ENCODE measurements at places on chromosomes 3 and 15.

DNA sequence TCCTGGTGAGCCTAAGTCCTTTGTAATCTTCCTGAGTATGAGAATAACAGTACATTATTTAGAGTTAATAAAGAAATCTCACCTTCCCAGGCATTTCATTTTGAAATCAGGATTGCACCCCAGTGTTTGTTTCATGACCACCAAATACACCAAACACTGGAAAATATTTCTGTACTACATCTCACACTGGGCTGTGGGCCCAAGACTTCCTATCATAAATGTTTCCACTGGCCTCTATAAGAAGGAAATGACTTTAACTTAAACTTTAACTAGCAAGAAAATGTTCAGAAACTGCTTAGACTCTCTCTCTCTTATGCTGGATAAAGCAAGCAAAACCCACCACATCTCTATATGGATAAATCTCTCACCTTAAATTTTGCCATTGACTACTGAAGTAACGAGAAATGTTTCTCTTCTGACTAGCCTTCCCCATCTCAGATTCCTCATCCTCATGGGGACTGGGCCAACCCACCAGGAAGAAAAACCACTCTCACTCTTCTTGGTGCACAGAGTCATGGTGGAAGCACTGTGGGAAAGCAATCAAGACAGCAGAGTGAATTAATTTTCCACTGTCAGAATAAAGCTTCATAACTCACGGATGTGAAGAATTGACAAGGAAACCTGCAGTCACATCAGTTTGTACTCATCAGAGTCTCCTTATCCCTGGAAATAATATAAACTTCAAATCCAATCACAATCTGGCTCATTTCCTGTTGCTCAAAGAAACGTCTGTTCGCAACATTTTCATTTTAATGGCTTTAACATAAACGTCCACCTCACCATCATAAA, 859.6 kb downstream of the EPHA3 start:
- no peak for DNase-seq

DNA sequence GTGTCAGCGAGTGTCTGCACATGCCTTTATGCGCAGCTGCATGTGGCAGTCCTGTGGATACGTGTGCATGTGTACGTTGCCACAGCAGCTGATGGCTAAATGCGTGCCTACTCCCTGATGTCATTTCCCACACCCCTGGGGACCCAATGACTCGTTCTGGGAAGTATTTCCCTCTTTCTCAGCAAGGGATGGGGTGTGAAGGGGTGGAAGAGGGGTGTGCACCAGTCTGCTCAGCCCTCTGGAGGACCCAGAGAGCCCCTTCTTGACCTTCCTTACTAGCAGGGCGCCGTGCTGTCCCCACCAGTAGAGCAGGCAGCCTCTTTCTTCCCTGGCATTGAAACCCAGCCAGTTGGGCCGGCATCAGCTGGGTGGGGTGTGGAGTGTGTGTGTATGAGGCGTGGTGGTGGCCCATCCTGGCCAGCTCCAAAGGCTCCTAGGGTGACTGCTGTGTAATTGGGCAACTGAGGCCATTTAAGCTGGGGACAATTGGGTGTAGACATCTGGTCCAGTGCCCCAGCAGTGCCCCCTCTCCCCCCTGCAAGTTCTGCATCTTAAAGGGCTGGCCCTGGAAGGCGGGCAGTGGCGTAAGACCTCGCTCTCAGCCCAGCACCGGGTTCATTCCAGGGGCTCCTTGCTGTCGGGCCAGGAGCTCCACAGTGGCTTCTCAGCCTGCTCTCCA, 19.2 kb downstream of the SNX33 start:
- DNase-seq = no peak

- no peak for DNase-seq
Measured at GRCh38 chr3:37988931-37989525, 1.6 kb upstream of the VILL start.

- no peak for DNase-seq
Measured at GRCh38 chr3:52350981-52351761, 35.1 kb downstream of the DNAH1 start.

DNA sequence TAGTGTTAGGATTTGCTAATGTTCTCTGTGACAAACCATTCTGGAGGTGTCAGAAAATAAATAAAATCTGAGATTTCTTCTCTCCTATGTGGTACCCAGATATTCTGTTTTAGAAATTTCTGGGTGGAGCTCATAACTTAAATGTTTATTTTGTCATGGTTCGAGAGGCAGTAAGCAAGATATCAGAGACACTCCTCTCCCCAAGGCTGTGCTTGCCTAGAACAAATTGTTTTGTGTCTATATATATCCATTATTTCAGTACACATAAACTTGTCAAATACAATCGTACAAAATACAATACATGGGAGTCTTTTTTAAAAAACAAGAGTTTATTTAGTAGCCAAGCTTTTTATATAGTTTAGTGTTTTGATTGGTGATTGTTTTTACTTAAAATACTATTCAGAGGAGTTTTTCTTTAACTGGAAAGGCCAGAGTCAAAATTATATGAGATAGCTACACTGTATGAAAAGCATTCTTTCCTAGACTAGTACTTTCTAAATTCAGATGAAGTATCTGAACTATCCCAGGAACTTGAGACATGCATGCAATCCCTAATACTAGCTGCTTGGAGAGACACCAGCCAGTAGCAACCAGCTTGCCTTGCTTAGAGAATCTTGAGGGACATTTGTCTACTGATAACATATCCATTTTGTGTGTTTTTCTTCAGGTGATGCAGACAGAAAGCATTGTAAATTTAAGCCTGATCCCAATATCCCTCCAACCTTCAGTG, 4.7 kb downstream of the EXOG start:
- no peak for DNase-seq

GRCh38 chr3:3212781-3213440, 33.4 kb upstream of the CRBN start:
- no peak for DNase-seq

DNA sequence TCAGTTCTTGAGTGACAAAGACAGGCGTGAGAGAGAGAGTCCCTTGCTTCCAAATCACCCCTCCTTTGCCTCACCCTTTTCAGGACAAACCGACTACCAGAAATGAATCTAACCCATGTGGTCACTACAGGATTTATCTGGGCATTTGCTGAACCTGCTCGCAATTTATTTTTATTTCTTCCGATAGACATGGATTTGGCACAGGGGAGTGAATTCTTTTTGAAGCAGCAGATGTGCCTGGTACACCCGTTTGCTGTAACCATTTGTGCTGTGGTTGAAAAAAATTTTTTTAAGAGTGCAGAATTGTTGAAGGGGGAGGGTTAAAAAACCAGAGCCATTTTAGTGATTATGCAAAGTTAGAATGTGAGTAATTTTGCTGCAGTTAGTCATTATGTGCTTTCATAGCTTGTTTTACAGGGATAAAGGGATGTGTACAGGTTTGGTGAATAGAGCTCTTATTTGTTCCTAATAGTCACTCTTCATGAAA, 442.0 kb downstream of the LPP start:
- no peak for DNase-seq

- DNase-seq = no peak
Measured at GRCh38 chr3:153783741-153784480, 337.3 kb upstream of the ARHGEF26 start.

- DNase-seq = no peak
Measured at GRCh38 chr3:52527039-52527731, 6.5 kb downstream of the NT5DC2 start.

DNA sequence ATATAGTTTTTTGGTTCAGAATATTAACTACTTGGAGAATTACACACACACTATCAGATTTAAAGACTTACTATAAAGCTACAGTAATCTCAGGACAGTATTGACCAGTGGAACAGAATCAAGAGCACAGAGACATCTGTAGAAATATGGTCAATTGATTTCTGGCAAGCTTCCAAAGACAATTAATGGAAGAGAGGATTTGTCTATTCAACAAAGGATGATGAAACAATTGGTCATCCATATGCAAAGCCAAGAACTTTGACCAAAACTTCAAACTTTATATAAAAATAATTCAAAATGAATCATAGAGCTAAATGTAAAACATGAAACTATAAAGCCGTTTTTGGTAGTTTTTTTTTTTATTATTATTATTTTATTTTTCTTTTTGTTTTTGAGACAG, 29.8 kb upstream of the MB21D2 start:
- DNase-seq = no peak

GRCh38 chr15:85049805-85050204, 68.1 kb downstream of the PDE8A start:
- DNase-seq = no peak

GRCh38 chr3:88000853-88001252, 58.0 kb downstream of the CGGBP1 start:
- no peak for DNase-seq

GRCh38 chr3:164879201-164879600, 199.1 kb downstream of the SI start:
- DNase-seq = no peak

DNA sequence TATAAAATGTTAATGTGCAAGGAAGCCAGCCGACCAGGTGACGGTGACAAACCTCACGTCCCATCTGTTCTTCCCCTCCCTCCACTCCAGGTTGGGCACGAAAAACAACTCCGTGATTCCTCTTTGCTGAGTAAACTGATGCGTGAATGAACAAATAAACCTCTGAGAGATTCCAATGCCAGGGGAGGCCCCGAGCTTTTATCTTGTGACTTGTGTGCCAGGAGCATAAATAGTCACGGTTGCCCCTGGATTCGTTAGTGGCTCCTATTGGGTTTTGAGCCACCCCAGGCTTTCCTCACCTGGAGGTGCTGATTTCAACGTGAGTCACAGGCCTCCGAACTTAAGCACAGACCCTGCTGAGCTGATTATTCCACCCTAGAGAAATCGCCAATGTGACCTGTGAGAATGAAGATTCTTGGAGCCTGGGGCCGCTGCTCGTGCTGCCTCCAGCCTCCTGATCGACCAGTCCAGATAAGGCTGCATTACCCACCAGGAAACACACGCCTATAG, 119.2 kb downstream of the SHQ1 start:
- DNase-seq = no peak

- peak; percentile 19 for DNase-seq
Measured at GRCh38 chr3:45958321-45958791, 15.1 kb downstream of the CXCR6 start.

- DNase-seq = no peak
Measured at GRCh38 chr3:41126472-41126871, 72.8 kb upstream of the CTNNB1 start.

- DNase-seq = no peak
Measured at GRCh38 chr3:45608885-45609284, 14.3 kb downstream of the LIMD1 start.

GRCh38 chr3:32224016-32224516, 14.4 kb upstream of the CMTM8 start:
- no peak for DNase-seq

DNA sequence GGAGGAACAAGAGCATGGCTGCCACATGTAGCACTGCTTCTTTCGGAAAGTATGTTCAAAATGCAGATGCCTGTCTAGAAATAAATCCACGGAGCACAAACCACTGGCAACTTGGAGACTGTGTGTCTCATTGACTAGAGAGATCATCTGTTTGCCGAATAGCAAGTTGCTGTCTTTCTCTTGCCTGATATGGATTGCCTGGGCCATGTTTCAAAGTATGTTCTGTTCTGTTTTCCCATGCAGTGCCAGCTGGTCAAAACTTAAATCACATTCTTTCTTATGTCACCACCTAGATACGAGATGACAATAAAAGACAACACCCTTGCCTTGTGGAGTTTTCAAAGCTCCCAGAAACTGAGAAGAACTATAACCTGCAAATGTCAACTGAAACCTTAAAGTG, 318.9 kb downstream of the RYR3 start:
- no peak for DNase-seq

DNA sequence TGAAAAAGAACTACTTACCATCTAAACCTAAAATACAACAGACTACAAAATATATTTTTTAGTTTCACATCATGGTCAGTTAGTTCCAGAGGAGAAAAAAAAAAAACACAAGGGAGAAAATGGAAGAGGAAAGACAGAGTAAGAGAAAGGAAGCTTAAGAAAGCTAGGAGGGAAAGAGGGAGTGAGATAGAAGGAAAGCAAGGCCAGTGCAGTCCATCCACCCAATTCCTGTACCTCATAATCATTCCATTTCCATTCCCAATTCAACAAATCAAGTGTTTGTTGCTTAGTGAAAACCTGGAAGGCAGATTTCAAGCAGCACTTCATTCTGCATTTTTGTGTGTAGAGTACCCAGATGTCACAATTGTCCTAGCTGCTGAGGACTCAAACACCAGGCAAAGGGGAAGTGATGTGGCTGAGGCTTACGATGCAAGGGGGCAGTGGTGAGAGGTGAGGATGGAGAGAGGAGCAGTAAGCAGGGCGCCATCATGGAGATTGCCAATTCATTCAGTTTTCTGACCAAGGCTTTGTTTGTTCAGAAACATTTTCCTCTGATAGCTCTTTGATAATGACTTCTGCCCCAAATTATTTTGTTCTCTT, 83.6 kb upstream of the GSK3B start:
- no peak for DNase-seq

DNA sequence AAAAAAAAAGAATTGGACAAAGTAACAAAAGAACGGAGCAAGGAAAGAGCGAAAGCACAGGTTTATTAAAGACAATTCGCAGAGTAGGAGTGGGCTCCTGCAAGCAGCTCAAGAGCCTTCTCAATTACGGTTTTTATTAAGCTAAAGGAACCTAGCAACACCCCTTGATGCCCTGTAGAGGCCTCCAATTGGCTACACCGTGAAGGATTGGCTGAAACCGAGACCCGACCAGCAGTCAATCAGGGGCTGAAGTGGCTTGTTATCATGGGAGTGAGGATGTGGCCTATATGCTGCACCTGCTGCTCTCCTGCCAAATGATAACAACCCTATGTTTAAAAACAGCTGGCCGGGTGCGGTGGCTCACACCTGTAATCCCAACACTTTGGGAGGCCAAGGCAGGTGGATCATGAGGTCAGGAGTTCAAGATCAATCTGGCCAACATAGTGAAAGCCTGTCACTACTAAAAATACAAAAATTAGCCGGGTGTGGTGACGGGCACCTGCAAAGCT, 20.4 kb upstream of the AP3B2 start:
- no peak for DNase-seq

DNA sequence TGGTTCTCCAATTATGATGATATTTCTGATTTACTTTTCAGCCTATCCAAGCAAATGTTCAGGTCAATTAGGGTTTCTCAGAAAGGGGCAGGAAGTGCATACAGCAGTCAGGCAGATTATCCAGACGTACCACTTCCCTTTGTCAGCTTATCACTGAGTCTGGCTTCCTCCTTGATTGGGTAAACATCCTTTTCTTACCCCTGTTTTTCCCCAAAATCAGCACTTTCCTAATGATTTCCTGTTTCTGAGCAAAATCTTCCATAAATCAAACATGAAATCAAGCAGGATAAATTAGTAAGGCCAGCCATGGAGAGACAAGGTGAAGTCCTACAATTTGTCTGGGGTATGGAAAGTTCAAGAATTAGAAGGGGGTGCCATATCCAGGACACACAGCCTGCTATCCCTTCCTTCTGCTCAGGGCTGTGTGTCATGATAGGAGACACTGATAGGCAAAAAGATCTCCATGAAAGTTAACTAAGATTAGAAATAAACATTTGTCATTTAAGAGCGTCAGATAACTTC, 29.0 kb downstream of the ADIPOQ start:
- no peak for DNase-seq
